Chondrocyte (in vitro differentiated cells): ENCODE measurements at places on chromosomes 2 and 18. TPM values are rescaled to one million over a fixed set of nuclear protein-coding genes. Genes with fewer than 3 reads are reported as not detected.

HOXD9 gene
- not detected in 3 replicates for total RNA-seq

TMEM198 gene
- 3.6 to 6.1 TPM (median 4.8 TPM) in 3 replicates for total RNA-seq

- DNase-seq = no peak
Measured at GRCh38 chr2:209322041-209322440, 101.8 kb upstream of the MAP2 start.

- no peak for DNase-seq
Measured at GRCh38 chr18:30595942-30596341, 446.6 kb downstream of the DSC3 start.

DNA sequence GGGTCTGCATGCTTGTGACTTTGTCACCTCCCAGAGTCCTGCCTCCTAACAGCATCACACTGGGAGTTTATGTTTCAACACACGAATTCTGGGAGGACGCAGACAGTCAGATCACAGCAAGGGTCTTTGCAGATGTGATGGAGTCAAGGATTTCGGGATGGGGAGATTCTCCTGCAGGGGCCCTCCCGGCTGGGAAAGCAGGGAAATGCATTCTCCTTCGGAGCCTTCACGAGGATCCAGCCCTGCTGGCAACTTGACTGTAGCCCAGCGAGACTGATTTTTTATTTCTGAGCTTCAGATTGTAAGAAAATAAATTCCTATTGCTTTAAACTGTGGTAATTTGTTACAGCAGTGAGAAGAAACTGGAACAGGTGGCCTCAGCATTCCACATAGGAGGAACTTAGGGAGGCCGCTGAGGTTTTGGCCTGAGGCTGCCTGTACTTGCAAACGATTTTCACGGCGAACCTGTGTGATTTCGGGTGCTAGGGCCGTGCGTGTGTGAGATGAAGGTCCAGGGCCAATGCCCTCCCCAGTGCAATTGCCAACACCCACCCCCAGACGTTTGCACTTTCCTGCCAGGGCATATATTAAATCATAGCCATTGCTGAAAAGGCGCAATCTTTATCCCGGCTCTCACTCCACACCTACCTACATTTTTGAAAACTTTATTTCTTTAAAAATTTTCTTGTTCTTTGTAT, 79.8 kb downstream of the ASB1 start:
- no peak for DNase-seq
